ENCODE measurements at places on chromosomes 5 and 9.

- DNase-seq: no peak
Measured at GRCh38 chr5:138985256-138985655, 110.1 kb upstream of the LRRTM2 start.

- DNase-seq: no peak
Measured at GRCh38 chr5:8253376-8253775, 384.4 kb downstream of the MTRR start.

DNA sequence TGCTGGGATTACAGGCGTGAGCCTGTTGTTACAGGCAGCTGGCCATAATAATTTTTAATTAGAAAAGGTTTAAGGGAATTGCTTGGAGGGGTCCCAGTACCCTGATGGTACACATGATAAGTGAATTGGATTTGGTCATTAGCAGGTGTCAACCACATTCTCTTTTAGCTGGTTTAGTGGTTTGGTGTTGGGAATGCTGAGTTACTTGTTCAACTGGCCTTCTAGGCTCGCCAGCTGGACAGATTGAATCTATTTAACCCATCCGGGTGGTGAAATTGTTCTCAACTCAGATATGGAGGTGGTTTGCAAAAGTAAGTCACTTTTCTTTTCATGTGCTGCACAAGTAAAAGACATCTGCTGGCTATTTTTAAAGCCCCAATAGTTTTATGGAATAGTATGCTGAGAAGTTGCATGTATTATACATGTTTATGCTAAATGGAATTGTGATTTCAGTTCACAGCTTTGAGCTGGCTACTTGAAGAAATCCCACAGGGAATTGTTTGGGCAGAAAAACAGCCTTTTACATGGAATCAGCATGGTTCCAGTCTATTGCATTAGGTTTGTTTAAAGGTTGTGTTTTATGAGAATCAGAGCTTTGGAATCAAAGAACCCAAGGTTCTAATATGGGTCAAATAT, 149.8 kb upstream of the SLC28A3 start:
- DNase-seq: no peak

- DNase-seq: no peak
Measured at GRCh38 chr9:27792971-27793689, 219.8 kb upstream of the C9orf72 start.

DNA sequence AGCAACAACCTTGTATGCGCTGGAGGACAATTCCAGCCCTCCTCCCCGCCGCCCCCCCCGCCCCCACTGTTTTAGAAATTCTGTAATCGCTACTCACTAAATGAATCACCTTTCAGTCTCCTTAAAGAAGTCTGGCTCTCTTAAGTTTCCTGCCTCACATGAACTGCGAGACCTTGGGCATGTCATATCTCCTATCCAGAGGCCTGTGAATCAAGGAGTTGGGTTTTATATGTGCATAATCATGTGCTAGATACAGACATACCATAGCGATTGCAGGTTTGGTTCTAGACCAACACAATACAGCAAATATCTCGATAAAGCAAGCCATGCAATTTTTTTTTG, 337 bp upstream of the DMAC1 start:
- DNase-seq: no peak

- no peak for DNase-seq
Measured at GRCh38 chr9:22238809-22239684, 207.6 kb upstream of the DMRTA1 start.

DNA sequence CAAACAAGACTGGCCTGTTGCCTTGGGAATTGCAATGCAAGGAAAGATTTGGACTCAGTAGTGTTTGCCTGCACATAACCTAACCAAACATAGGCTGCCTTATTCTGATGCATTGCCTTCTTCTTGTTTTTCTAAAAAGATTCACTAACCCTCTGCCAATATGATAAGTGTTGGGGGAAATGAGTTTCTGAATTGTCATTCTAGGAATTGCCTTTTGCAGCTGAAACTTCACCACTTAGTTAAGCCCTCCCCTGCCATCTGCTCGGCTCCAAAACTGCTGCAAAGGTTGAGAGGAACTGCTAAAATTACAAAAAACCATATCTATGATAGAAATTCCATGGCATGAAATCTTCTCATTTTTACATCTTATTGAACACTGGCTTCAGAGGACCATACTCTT, 41.6 kb upstream of the SPATA31D4 start:
- DNase-seq: no peak

DNA sequence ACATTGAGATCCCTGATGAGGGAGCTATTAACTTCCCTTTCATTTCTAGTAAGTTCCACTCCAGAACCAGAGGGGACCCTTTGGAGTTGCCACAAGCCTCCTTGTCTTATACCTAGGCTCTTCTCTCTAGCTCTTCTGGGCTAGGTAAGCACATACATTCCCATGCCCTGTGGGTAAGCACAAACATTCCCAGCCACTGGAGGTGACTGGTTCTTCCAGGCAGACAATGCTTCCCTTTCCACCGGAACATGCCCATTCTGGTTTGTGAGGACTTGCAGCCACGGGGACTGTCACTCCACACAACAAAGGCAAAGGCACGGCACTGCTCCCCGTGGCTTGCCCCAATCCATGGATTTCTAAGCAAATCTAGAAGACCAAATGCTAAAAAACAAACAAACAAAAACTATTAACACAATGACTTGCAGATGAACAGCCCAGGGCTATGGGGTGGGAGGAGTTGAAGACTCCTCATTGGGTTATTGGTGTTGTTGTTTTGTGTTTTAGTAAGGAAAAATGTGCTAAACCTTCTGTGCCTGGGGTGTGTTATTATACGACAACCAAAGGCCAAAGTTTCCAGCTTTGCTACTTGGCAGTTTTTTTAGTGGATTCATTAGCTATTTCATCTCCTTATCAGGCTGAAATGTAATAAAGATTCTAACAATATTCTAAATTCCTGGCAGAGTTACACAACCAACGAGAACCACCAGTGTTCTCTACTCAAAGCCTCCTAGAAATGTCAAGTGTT, 276.2 kb downstream of the SYK start:
- DNase-seq: no peak

GRCh38 chr5:99614888-99615287, 686.1 kb upstream of the CHD1 start:
- DNase-seq: no peak

Measured in stimulated activated CD4-positive, alpha-beta T cell treated with anti-CD3 and anti-CD28 coated beads, Interleukin-1b, Interleukin-23, amount 100 ng/mL, for 1 hour (primary cell).